Fibroblast of the conjunctiva (primary cell): ENCODE measurements at places on chromosomes 2 and 18.

- DNase-seq: no peak
These were observed 218.4 kb downstream of the MREG start for GRCh38 chr2:215794829-215795546.

DNA sequence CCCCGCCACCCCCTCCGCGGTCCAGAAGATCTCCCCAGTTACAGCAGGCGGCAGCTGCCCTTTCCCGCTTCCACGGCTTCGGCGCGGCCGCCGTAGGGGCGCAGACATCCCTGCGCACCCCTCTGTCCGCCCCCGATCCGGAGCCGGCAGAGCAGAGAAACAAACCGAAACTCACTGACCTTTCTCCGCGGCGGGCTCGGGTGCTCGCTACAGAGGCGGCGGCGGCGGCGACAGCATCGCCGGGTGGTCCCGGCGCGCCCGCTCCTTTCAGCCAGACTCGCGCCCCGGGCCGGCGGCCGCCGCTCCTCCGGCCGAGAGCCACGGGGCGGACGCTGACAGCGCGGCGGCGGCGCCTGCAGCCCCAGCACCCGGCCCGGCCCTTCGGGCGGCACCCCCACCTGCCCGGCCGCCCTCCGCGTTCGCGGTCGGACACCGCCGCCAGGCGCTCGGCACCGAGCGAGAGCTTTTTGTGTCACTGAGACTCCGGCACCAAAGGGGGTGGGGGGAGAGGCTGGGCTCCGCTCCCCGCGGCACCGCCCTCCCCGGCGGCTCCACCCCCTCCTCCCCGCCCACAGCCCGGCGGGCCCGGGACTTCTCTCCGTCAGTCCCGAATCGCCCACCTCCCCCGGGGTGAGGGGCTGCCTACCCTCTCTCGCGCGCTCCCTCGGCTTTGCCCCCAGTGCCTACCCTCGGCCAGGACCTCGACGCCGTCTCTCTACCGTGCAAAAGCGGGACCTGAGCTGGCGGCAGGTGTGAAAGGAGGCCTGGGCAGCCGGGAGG, 1.4 kb upstream of the RNF152 start:
- DNase-seq: peak; percentile 22

DNA sequence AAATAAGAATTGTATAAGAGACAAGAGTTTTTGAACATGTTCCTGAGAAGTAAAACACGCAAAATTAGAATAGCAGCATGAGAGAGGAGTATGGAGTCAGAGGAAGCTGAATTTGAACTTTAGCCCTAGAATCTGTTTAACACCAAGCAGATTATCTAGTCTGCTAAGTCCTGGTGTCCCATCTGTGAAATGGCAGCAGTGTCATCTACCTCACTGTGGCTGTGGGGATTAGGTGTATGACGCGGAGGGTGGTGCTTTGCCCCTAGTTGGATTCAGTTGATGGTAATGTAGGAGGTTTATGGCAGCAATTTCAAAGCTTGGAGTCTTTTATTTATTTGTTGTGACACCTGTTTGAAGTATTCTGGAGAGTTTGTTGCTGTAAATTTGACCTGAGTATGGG, 79.2 kb downstream of the ZNF532 start:
- DNase-seq: no peak

GRCh38 chr2:200435379-200435778, 74.5 kb downstream of the KCTD18 start:
- no peak for DNase-seq

GRCh38 chr18:57942493-57942892, 101.5 kb upstream of the NEDD4L start:
- no peak for DNase-seq

GRCh38 chr2:173881461-173881860, 83.7 kb downstream of the SP3 start:
- DNase-seq: peak; percentile 23

- no peak for DNase-seq
These were observed 37.2 kb upstream of the STAT1 start for GRCh38 chr2:191051177-191051576.

DNA sequence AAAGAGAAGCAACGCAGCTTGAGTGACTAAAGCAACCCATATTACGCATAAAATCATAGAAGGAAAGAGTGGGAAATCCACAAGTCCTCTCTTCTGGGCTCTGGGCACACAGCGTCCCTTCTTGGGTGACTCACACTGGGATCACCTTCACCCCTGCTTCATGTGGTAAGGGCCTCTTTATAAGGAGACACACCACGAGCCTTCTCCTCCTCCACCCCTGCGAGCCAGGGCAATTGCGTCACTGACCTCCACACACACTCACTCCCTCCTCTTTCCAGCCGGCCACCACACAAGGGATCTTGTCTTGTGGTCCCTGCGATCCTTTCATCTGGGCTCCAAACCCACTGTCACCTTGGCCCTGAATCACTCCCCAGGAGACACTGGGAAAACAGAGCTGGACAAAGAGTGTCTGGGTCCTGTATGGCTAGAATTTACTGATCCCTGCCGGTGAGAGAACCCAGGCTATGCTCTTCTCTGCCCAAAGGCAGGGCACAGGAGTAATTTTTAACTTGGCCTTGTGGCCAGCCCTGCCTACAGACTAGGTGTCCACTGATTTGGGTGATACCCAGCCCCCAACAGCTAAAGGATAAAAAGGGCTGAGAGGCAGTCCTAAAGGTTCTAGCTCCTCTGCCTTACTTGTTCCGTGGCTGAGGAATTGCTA, 35.3 kb downstream of the NHEJ1 start:
- DNase-seq: peak; percentile 69

DNA sequence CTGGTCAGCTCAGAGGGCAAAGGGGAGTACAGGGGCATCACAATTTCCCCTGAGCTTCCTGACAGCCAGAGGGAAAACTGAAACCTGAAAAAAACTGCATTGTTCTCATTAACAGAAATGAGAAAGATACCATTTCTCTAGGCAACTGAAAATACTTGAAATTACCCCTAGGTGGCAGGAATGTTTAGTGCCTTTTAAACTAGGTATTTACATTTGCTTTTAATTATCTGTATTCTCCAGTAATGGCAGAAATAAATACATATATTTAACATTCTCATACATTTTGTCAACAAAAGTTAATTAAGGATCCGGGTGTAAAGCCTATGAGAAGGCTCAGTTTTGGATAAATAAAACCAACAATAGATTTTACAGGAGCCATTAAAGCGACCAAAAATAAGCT, 34.5 kb downstream of the RPL31 start:
- DNase-seq: peak; percentile 23

DNA sequence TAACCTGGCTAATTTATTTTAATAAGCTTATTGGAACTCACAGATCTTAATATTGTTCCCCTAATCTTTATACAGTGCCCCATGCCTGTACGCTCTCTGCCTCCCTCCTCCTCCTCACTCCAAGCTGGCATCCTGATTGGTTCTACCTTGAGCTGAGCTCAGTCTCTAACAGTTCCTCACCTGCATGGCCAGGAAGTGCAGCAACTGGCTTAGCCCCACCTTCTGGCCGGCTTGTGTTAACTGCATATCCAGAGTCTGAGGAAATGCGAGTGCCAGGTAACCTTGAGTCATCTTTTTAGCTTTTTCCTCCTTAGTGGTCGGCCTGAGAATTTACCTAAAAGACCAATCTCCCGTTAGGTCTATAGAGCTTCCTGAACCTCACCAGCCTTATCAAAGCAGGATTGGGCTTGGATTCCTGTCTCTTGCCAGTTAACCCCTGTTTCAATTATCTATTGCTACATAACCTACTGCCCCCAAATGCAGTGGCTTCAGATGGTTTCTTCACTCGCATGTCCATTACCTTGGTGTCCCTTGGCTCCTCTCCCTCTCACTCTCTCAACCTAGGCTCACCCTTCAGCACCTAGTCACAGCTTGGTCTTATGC, 89.5 kb upstream of the STK39 start:
- DNase-seq: no peak

DNA sequence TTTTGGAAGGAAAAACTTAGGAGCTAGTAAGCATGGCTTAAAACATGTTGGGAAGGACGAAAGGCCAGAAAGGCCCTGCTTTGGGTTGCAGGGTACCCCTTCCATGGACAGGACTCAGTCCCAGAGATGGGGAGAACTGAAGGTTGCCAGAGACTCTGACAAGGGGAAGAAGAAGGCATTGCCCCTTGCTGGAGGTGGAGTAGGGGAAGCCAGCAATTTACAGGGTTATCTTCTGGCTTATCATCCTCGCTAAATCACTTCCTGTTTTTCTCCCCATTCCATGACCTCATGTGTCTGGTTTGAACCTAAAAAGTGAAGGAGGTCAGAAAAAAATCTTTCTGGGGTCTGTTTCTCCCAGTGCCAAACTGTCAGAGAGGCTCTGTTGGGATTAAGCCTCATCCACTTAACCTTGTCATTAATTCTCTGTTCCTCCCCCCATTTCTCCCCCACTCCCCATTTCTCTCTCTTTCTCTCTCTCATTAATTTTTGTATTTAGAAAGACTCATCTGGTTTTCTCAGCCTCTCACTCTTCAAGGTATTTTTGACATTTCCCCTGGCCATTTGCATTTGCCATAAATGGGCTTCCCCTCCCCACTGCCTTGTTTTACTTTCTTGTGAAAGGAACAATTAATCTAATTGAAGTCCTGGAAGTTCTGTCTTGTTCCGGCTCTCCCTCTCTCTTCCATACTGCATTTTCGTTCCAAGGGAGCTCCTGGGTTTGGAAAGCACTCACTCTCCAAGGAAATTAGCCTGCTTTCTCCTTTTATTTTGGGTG, 17.4 kb downstream of the NRP2 start:
- DNase-seq: no peak

- peak; percentile 71 for DNase-seq
These were observed 19.4 kb downstream of the TEX44 start for GRCh38 chr2:231612109-231612455.

GRCh38 chr2:151422917-151423439, 13.3 kb downstream of the RIF1 start:
- DNase-seq: no peak

DNA sequence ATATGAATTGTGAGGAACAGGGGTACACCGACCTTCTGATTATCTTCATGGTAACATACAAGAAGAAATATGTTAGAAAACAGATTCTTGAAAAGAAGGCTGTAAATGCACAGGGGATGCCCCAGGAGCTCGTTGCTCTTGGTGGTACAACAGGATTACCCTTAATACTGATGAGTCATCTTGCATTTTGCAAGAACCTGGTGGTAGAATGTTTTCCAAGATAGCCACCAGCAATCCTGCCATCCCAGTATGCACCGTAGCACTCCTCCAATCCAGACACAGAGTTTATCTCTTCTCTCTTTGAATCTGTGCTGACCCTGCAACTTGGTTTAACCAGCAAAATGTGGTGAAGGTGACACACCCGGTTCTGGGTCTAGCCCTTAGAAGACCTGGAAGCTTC, 238.3 kb downstream of the EN1 start:
- no peak for DNase-seq

DNA sequence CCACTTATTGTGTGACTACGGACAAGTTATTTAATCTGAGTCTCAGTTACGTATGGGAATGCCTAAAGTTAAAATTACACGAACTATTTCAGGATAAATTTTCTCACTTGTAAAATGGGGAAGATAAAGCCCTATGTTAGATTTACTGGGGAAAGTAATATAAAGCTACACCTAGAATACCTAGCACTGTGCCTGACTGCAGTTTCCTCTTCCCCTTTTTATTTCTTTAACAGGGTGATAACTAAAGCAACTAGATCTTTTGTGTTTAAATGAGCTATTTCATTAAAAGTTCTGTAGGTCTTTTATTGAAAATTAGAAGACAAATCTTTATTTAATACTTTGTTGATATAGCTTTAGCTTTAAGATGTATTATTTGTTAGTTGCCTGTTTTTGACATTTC, 5.0 kb downstream of the B3GNT2 start:
- DNase-seq: no peak

- DNase-seq: no peak
These were observed 2.8 kb upstream of the KCTD1 start for GRCh38 chr18:26550998-26551694.

GRCh38 chr2:235659767-235660322, 166.0 kb downstream of the AGAP1 start:
- DNase-seq: no peak

GRCh38 chr2:96259497-96259921, 6.3 kb downstream of the TMEM127 start:
- DNase-seq: no peak

DNA sequence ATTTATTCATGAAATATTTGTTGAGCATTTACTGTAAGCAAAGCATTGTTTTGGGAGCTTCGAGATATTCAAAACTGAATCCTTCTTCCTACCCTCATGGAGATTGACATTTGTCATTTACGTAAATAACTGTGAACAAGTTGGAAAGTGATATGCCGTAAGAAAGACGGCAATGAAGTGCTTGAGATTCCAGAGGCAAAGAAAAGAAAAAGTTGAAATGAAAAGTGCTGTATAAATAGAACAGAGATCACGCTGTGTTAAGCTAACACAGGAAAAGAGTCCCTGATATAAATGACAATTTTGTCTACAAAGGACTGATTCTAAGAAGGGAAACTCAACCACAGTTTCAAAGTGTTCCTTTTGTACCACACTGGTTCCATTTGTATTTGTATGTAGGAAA, 1.8 kb downstream of the CHRNA1 start:
- DNase-seq: no peak

GRCh38 chr2:90645-91312, 44.5 kb upstream of the FAM110C start:
- DNase-seq: no peak

DNA sequence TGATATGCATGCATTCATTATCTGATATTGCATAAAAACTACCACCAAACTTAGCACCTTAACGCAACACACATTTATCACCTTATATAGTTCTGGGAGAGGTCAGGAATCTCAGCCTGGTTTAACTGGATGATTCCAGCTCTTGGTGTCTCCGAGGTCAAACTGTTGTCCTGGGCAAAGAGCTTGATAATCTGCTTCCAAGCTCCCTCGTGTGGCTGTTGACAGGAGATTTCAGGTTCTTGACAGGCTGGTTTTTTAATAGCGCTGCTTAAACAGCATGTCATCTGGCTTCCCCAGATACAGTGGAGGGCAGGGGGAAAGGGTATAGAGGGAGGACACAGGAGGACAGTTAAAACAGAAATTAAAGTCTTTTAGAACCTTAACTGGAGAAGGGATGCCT, 785.0 kb downstream of the CNTNAP5 start:
- no peak for DNase-seq

DNA sequence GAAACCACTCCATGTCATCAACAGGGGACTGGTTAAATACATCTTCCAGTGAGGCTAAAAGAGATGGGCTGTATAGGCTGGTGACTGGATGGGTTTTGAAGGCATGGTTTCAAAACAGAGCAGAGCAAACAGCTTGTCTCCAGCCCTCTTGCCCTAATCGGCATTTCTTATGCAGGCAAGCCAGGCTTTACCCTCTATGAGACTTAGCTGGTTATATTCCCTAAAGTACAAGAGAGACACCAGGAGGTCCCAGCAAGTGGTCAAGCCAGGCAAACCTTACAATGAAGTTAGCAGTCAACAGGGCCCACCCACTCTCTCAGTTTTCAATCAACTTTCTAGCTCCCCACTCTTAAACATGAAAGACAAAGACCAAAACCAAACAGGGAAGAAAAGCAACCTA, 19.0 kb downstream of the OSBPL1A start:
- DNase-seq: no peak

GRCh38 chr2:1685957-1686783, 58.1 kb downstream of the PXDN start:
- DNase-seq: no peak

GRCh38 chr18:79405781-79406575, 10.2 kb downstream of the NFATC1 start:
- no peak for DNase-seq

- DNase-seq: no peak
These were observed 89.8 kb downstream of the LDLRAD4 start for GRCh38 chr18:13308369-13308768.
